Left lobe of liver (tissue), 2 donors: ENCODE measurements at places on chromosomes 2 and 18.

- DNase-seq = no peak
Observed at GRCh38 chr2:92073815-92074548, 2797.2 kb upstream of the TEKT4 start.

- no peak for DNase-seq
Observed at GRCh38 chr2:17971531-17972125, 93.2 kb downstream of the KCNS3 start.

DNA sequence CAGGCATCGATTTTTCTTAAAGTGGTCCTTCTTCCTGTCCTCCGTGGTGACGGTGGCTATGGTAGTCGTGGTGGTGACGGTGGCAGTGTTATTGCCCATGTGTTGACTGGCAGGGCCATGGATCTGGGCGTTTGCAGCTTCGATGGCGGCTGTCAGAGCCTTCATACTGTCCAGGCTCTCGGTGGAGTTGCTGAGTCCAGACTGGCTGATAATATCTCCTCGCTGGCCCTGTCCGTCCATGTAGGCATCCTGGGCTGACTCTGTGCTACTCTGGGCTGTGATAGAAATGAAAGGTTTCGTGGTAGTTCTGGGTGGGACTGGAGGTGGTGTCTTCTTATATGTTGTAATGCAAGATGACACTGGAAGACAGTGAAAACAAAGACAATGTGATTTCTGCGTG, 131.9 kb downstream of the TGIF1 start:
- DNase-seq = no peak

DNA sequence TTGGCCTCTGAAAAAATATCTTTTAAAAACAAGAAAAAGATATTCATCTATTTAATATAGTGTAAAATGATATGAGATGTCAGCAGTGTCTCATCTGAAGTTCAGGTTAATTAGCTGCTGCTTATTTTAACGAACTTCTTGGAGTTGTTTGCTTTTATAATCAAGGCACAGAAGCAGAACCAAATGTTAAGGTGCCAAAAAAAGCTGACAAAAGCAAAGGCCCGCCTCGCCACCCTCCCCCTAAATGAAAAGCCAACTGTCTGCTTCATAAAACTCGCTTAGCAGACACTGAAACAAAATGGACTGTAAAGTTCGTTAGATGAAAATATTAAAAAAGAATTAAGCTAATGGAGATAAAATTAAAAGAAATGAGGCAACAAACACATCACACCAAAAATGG, 562.6 kb downstream of the ZEB2 start:
- DNase-seq = no peak

DNA sequence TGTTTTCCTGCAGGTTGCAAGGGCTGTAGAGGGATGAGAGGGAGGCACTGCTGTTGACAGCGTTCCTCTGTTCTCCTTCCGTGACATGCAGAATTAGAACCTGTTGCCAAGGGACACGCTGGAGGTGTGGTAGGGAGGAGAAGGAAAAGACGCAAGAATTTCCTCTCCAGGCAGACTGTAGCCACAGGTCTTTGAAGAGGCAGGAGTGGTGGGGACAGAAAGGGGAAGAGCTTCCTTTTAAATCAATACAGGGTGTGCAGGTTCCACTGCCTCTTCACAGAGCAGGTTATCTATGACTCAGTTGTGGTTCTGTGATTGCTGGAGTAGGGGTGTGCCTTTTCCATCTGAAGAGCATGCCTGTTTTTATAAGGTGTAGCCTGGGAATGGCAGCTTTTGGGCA, 133.0 kb downstream of the WDSUB1 start:
- no peak for DNase-seq

GRCh38 chr2:236105955-236106607, 62.1 kb downstream of the GBX2 start:
- no peak for DNase-seq

DNA sequence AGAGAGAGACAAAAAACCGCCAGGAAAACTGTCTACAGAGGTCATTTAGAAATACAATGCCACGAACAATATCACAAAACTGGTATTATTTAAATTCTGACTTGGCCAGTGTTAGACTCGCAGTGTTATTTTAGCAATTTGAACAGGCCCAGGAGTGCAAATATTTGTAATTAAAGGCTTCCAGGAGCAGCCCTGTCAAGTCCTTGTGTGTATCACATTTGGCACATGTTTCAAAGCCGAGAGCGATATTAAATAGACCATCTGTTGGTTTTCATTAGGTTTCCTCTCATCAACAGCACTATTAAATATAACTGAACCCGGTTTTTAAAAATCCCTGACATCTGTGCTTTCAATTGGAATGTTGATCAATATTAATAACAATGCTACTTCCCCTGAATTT, 656.9 kb downstream of the TSN start:
- no peak for DNase-seq

DNA sequence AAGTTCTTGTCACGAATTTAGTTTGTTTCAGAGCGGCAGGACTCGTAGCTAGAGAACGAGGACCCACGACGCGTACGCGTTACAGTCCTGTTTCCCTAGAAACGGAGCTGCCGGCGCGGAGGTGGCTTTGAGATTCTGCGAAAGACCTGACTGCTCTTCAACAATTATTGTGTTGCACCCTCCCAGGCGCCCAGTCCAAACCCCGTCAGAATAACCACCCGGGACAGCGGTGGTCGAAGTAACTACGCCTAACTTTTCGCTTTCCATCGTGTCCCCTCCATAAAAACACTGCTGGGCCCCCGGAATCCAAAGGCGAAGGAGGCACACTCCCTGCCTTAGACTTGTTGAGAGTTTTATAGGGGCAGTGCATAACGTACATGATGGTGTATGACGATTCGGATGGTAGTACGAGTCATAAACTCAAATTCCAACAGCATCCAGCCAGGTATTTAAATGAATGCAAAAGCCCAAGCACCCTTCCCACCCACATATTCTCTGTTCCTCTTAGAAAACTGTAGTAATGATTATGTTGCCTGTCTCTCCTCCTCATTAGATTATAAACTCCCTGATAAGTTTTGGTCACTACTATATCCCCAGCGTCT, 651 bp upstream of the STAM2 start:
- DNase-seq = no peak

GRCh38 chr2:29066271-29066860, 8.0 kb downstream of the PCARE start:
- DNase-seq = no peak

DNA sequence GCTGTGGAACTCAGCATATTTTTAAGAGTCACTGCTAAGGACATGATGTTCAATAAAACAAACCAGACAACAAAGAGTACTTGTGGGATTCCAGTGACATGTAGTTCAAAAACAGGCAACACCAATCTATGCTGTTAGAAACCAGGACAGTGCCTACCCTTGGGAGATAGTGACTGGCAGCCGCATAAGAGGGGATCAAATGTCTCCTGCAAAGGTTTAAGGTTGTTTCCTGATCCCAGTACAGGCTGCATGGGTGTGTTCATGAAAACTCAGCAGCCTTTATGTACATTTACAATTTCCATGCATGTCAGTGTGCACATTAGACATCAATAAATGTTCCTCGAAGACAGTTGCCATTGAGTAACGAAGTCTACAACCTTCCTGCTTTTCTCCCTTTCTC, 183.8 kb downstream of the PID1 start:
- DNase-seq = no peak

DNA sequence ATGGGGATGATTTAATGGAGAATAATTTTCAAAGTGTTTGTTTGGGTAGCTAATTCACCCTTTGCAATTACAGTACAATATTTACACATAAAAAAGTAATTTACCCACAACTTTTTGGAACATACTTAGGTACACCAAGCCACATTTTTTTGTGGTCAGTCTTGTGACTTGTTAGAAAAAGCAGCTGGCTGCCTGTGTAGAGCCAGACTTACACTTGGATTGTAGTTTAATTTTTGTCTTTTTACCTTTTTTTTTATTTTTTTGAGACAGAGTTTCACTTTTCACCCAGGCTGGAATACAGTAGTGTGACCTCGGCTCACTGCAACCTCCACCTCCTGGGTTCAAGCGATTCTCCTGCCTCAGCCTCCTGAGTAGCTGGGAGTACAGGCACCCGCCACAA, 45.4 kb downstream of the RALBP1 start:
- no peak for DNase-seq

GRCh38 chr2:236552212-236552542, 17.4 kb upstream of the ACKR3 start:
- DNase-seq = no peak

DNA sequence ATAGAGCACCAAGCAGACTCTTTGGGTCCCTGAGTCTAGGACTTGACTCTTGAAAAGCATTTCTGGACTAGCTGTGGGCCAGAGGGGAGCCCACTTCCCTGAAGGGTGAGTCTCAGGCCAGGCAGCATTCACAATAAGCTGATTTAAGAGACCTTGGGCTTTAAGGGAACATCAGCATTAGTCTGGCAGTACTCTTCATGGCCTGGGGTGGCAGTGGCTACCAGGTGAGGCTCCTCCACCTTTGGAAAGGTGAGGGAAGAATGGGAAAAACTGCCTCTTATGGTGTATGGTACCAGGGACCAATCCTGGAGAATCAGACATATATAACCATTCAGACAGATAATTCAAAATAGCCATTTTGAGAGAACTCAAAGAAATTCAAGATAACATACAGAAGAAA, 599.9 kb upstream of the POU3F3 start:
- no peak for DNase-seq

DNA sequence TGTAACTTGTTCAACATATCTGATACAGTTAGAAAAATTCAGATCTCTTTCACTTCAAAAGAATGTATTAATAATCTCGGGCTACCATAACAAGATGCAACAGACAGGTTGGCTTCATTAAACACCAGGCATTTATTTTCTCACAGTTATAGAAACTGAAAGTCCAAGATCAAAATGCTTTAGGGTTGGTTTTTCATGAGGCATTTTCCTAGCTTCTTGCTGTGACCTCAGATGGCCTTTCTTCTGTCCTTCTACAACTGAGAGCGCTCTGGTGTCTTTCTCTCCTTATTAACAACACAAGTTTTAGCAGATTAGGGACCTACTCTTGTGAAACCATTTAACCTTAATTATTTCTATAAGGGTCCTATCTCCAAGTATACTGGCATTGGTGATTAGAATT, 452.5 kb downstream of the ZNF804A start:
- no peak for DNase-seq
